ENCODE measurements at places on chromosomes 7 and 10.
A peak's percentile ranks its signal among the peaks of the same experiment; 100 is the strongest.

DNA sequence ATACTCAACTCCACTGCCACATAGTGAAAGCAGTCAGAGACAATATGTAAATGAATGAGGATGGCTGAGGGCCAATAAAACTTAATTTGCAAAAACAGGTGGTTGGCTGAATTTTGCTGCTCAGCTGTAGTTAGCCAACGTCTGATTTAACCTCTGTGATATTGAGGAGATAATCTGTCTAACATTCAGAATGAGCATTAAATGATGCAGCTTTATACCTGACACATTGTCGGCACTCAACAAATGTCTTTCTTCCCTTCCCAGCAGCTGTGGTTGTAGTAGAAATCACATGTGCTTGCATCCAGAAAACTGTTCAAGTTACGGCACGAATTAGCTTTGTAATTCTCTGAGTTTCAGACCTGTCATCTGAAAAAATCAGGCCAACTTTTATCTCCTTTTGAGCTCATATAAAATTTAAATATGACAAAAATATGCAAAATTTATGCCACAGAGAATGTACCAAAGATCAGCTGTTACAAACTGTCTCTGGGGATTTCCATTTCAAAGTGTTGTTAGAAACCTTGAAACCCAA, 1239.7 kb downstream of the GATA3 start:
- DNase-seq: peak; percentile 14

- no peak for DNase-seq
These were observed 210.0 kb upstream of the PPP2R2D start for GRCh38 chr10:131690805-131691239.

- no peak for DNase-seq
These were observed 107.2 kb upstream of the TRIM24 start for GRCh38 chr7:138352570-138353461.

DNA sequence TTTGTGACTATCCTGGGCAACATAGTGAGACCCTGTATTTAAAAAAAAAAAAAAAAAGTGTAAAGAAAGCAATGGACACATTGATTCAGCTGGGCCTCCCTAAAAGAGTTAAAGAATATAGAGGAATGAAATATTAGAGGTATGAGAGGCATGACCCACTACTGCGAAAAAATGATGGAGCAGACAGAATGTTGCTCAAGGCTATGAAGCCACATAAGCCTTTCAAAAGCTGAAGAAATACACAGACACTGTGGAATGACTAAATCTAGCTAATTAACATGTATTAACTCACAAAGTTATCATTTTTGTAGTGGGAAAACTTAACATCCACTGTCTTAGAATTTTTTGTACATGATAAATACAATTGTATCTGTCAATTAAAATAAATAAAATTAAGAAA, 107.3 kb downstream of the HGF start:
- DNase-seq: no peak

Measured in myocyte (in vitro differentiated cells).